ENCODE measurements at places on chromosomes 2 and 18. TPM values are rescaled to one million over a fixed set of nuclear protein-coding genes. Genes with fewer than 3 reads are reported as not detected.
A peak's percentile ranks its signal among the peaks of the same experiment; 100 is the strongest.

DNA sequence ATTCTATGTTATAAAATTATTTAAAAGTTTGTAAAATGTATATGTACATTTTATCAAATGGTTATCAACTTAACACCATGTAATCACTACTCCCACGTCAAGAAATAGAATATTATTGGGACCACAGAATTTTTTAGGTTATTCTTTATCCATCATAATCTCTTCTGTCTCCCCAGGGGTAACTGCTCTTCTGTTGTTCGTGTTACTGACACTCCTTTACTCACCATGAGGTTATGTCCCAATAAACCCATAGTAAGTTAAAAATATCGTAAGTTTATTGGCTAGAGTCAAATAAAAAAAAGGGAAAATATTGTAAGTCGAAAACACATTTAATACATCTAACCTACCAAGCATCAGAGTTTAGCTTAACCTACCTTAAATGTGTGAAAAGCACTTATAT, 14.0 kb downstream of the OTX1 start:
- peaks cover 4% of the 10 kb centered on the region for H3K4me1 ChIP-seq
- DNase-seq = no peak
- H3K27ac ChIP-seq = no peak overlapping the region
- peaks cover 22% of the 10 kb centered on the region for H3K27me3 ChIP-seq

- H3K4me1 ChIP-seq = no peaks in the 10 kb centered on the region
- no peak overlapping the region for H3K27ac ChIP-seq
- no peak for DNase-seq
- H3K27me3 ChIP-seq = no peaks in the 10 kb centered on the region
- H3K36me3 ChIP-seq = no peaks in the 10 kb centered on the region
Measured at GRCh38 chr18:75156831-75157230, 52.1 kb downstream of the PTGR3 start.

GRCh38 chr2:30260941-30261340, 29.6 kb downstream of the LBH start:
- no peaks in the 10 kb centered on the region for H3K36me3 ChIP-seq
- peaks cover 11% of the 10 kb centered on the region for H3K4me1 ChIP-seq
- no peak overlapping the region for H3K27ac ChIP-seq
- H3K4me3 ChIP-seq = no peak overlapping the region
- no peak for DNase-seq
- no peaks in the 10 kb centered on the region for H3K27me3 ChIP-seq

DNA sequence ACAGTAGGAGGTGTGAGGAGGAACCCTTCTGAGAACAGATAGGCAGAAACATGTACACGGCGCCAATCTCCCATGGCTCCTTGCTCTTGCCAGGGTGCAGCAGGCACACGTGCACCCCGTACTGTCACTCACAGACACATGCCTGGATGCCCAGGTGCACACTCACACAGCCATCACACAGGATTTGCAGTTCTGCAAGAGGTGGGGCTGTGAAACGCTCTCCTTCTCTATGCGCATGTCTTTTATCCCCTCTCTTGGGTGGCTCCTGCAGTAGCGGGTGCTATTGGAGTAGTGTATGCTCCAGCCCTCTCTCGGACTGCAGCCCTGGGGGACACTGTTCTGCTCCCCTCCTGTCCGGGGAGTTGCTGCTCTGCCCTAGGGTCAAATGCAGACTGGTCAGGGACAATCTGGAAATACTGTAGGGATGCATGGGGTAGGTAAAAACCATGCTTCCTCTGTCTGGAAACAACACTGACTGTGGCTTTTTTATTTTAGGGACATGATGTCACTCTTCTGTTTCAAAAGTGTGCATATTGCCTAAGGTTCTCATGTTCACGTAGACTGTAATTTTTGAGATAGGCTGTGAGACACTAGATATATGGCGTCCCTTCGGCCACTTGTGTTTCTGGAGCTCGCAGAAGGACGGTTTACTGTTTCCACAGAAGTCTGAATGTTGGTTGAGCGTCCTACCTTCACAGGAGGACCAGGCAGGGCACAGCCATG, 118.5 kb downstream of the PRKCE start:
- no peaks in the 10 kb centered on the region for H3K27me3 ChIP-seq
- peaks cover 10% of the 10 kb centered on the region for H3K4me1 ChIP-seq
- no peak for DNase-seq
- no peak overlapping the region for H3K4me3 ChIP-seq
- H3K27ac ChIP-seq = no peak overlapping the region

- H3K36me3 ChIP-seq = no peaks in the 10 kb centered on the region
- no peaks in the 10 kb centered on the region for H3K4me1 ChIP-seq
- no peak overlapping the region for H3K27ac ChIP-seq
- DNase-seq = no peak
Measured at GRCh38 chr2:46548103-46548486, 68.7 kb downstream of the TMEM247 start.

DNA sequence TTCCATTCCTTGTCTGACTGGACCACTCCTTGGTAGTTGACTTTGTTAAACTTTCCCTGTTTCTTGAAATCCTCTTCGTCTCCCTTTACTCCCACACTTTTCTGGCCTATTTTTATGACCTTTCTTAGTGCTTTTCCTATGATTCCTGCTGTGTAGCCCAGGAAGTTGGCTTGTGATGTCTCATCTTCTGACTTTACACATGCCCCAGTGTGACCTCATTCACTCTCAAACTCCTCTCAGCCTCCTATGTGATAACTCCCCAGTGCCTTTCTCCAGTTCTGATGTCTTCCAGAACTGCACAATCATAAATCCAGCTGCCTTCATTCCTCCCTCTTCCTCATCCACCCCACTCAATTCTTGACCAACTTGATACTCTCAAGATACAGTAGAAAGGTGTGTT, 407.6 kb downstream of the TGIF1 start:
- H3K36me3 ChIP-seq = no peaks in the 10 kb centered on the region
- H3K4me1 ChIP-seq = no peaks in the 10 kb centered on the region
- no peak overlapping the region for H3K4me3 ChIP-seq
- H3K27ac ChIP-seq = no peak overlapping the region
- peaks cover 3% of the 10 kb centered on the region for H3K27me3 ChIP-seq

- peak; percentile 86 for DNase-seq
- no peaks in the 10 kb centered on the region for H3K27me3 ChIP-seq
- no peaks in the 10 kb centered on the region for H3K36me3 ChIP-seq
- peak within 1 kb of the TSS; percentile 69 for H3K27ac ChIP-seq
- H3K4me1 ChIP-seq = peaks cover 33% of the 10 kb centered on the region
Measured at GRCh38 chr2:189580658-189581353, at the start of gene SLC40A1. Gene SLC40A1 (minus strand): TSS chr2:189580786. CDS start chr2:189580460, 326 bp downstream.

DNA sequence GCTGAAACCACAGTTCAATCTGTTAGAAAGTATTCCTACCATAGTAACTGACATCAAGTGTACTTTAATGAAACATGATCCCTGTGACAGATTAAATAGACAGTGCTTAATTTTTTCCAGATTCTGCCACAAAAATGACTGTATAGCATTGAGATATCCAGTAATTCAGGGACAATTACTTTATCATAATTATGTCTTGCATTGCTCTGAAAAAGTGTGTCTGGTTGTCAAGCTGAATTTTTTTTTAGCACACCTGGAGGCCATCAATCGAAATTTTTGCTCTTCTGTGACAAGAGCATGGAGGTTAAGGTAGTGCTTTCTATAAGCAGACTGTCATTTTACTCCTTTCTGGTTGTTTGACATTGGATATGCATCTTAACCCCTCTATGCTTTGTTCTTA, 1083.8 kb upstream of the NRXN1 start:
- no peak for DNase-seq
- no peak overlapping the region for H3K27ac ChIP-seq
- H3K36me3 ChIP-seq = no peaks in the 10 kb centered on the region
- no peaks in the 10 kb centered on the region for H3K27me3 ChIP-seq

Gene PIEZO2
- total RNA-seq = 3.2 TPM

GRCh38 chr2:221337957-221338685, 234.0 kb downstream of the EPHA4 start:
- H3K36me3 ChIP-seq = no peaks in the 10 kb centered on the region
- H3K27ac ChIP-seq = no peak overlapping the region
- H3K27me3 ChIP-seq = no peaks in the 10 kb centered on the region

DNA sequence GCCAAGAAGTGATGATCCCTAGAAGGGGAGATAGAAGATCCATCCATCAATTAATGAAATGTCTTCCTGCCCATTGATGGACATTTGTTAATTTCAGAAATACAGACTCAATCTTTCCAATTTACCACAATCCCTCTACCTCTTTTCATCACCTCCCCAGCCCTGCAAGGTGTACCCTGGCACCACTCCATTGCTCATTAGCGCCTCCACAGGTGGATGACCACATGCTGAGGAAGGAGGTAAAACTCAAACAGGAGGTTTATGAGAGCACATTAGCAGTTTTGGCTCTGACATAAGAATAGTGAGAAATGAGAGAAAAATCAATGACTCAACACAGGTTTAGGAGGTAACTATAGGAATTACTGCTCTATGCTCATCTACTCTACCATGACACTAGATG, 208.0 kb downstream of the C1D start:
- H3K4me1 ChIP-seq = no peaks in the 10 kb centered on the region
- H3K27me3 ChIP-seq = no peaks in the 10 kb centered on the region
- H3K36me3 ChIP-seq = no peaks in the 10 kb centered on the region
- no peak overlapping the region for H3K27ac ChIP-seq

Gene SERPINB12
- total RNA-seq = not detected

GRCh38 chr18:35362531-35362930, 14.6 kb downstream of the ZNF396 start:
- no peaks in the 10 kb centered on the region for H3K4me1 ChIP-seq
- DNase-seq = no peak
- H3K36me3 ChIP-seq = no peaks in the 10 kb centered on the region
- H3K27me3 ChIP-seq = no peaks in the 10 kb centered on the region
- H3K4me3 ChIP-seq = no peak overlapping the region
- no peak overlapping the region for H3K27ac ChIP-seq

GRCh38 chr2:238180554-238180953, 21.8 kb downstream of the ERFE start:
- H3K4me1 ChIP-seq = no peaks in the 10 kb centered on the region
- no peak for DNase-seq
- no peak overlapping the region for H3K4me3 ChIP-seq
- H3K27me3 ChIP-seq = no peaks in the 10 kb centered on the region
- H3K27ac ChIP-seq = no peak overlapping the region

DNA sequence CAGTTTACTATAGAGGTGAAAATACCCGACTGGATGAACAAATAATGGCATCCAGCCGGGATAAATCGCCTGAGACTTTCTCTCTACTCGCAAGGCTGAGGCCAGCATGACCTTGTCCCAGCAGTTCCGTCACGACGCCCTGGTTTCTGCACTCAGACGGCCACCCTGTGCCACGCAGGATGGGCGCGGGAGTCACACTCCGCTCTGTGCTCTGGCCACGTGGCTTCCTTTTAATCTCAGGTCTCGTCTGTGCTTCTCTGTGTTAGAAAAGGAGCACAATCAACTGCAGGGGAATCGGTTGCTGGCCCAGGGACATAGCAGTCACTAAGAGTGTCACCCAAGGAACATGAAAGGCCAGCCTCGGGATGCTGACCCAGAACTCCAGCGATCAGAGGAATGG, 194.7 kb upstream of the PXDN start:
- no peaks in the 10 kb centered on the region for H3K4me1 ChIP-seq
- H3K27ac ChIP-seq = no peak overlapping the region
- H3K36me3 ChIP-seq = no peaks in the 10 kb centered on the region
- H3K27me3 ChIP-seq = no peaks in the 10 kb centered on the region
- DNase-seq = no peak

Gene UGT1A5
- total RNA-seq = not detected

Gene LTBP1
- total RNA-seq = 5.8 TPM

Gene PKDCC
- 34.0 TPM for total RNA-seq
